ENCODE measurements at places on chromosomes 7 and 10.

- DNase-seq: no peak
Observed at GRCh38 chr7:70237831-70238575, 639.7 kb downstream of the AUTS2 start.

- DNase-seq: no peak
Observed at GRCh38 chr7:71708710-71709109, 576.8 kb downstream of the GALNT17 start.

- DNase-seq: peak; percentile 71
Observed at GRCh38 chr10:5291501-5292195, 73.1 kb upstream of the UCN3 start.

GRCh38 chr10:90989378-90989777 lies 68.5 kb upstream of the ANKRD1 start:
- no peak for DNase-seq

GRCh38 chr7:159019111-159019510 lies 125.6 kb downstream of the VIPR2 start:
- no peak for DNase-seq

DNA sequence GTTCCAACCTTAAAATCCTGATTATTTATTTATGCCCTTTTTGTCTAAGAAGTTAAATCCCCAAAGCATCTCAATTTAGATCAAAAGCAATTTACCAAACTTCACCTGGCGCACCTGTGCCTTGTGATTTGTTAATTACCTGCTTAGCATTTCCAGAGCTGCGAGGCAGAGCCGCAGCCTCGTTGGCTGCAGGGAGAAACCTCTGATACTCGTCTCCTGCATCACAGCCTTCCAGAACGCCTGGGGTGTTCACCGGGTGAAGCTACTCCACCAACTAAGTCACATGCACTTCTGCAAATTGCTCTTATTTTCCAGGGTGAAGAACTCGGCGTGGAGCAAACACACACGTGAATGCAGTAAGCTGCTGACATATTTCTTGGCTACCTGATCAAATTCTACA lies 198.1 kb upstream of the RNF32 start:
- no peak for DNase-seq

Data from CD8-positive, alpha-beta memory T cell (primary cell).